ENCODE measurements at places on chromosomes 16 and 17.

DNA sequence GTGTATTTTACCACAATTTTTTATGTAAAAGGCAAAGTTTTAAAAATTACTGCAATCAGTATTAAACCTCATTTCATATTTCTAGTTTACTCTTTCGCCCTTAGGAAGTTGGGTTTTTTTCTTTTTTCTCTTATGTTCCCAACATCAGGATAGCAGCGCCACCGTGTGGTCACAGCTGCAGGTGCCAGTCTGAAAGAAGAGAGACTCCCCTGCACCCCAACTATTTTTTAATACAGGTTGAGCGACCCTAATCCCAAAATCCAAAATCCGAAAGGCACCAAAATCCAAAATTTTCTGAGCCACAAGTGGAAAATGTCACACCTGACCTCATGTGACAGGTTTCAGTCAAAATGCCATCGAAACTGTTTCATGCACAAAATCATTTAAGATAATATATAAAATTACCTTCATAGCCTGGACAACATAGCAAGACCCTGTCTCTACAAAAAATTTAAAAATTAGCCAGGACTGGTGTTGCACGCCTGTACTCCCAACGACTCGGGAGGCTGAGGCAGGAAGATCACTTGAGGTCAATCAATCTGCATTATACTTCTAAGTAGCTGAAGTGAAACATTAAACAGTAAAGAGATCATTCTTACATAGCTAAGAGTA lies 21.8 kb upstream of the ASGR2 start:
- peak; percentile 65 for DNase-seq

DNA sequence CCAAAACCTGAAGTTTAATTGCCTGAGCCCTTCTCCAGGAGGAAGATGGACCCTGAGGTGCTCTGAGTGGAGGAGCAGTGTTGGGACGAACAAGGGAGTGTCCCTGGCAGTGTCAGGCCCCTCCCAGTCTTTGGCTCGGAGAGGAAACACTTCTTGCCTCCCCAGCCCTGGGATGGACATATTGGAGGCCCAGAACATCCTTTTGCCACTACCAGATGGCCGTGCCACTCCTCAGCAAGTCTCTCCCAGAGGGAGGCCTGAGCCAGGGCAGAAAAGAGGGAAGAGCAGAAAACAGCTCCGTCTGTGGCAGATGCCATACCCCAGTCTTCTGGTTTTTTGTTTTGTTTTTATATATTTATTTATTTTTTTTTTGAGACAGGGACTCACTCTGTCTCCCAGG lies 91.5 kb upstream of the CRHR1 start:
- DNase-seq, result no peak

- no peak for DNase-seq
Measured at GRCh38 chr17:31907342-31907962, 5.9 kb upstream of the UTP6 start.

- DNase-seq, result no peak
Measured at GRCh38 chr17:4066210-4066609, 76.6 kb downstream of the ZZEF1 start.

- no peak for DNase-seq
Measured at GRCh38 chr16:10242916-10243315, 60.7 kb upstream of the GRIN2A start.

GRCh38 chr16:74731853-74732477 lies 31.3 kb upstream of the MLKL start:
- DNase-seq, result no peak

GRCh38 chr17:80163336-80163735 lies 6.5 kb upstream of the CARD14 start:
- no peak for DNase-seq

GRCh38 chr17:64551461-64551860 lies 44.7 kb downstream of the CEP95 start:
- no peak for DNase-seq

DNA sequence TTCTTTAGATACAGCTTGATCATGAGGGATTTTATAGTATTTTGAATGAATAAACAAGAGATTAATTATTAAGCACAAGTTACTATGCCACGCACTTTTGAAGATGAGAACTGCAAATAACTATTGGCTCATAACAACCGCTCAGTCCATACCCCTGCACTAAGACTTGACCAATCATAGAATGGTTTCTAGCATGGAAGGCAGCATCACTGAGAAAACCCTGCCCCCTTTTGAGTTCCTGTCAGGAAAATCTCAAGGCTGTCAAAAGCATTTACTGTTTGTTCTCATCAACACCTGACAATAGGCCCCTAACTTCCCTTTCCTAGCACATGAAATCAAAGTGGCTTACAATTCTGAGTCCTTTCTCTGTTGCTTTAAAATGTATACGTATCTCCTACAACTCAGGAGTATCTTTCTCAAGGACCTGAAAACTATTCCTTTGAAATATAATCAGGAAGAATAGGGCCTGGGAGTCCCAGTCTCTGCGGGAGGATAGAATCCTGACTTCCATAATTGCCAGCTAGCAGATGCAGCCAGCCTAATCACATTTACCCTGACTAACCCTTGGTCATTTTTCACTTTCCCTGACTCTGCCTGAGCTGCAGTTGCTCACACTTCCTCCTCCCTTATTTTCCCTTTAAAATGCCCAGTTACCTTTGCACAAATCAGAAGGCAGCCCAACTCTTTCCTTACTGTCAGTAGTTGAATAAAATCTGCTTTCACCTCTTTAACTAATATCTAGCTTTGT lies 9.1 kb upstream of the MMD start:
- no peak for DNase-seq

- DNase-seq, result no peak
Measured at GRCh38 chr16:67396159-67397035, 3.1 kb upstream of the TPPP3 start.

- DNase-seq, result peak; percentile 53
Measured at GRCh38 chr16:88649924-88650748, 717 bp downstream of the CYBA start.

All from T-helper 1 cell (primary cell).